Activated T-cell treated with anti-CD3 and anti-CD28 coated beads for 4 hours (primary cell): ENCODE measurements at places on chromosomes 12 and 14.
A peak's percentile ranks its signal among the peaks of the same experiment; 100 is the strongest.

DNA sequence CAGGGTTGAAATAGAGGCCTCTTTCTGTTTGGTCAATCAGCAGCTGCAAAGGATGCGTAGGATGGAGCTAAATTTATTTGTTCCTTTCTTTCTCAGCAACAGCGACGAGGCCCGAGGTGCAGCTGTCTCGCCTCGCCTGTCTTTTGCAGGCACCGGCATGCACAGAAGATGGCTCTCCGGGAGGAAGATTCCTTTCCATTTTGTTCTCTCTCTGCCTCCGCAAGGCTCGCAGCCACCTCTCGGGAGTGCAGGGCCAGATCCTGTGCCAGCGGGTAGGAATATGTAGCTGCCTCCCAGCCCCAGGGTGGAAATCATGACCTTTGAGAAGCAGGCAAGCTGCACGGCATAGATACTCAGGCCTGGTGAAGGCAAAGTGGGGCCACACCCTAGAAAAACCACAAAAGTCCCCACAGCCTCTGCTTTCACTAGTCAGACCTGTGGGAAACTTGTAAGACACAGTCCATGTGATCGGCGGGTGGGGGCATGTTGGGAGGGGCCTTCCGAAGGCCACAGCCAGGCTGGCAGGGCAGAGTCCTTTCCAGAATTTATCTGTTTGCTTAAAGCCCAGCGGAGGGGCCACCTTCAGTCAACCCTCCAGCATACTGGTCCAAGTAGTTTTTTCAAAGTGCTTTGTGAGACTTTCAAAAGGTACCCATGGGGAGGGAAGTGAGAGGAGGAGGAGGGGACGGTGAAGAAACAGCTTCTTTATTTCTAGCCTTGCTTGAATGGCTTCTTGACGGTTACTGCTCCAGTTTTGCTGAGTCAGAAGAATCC lies at the start of gene MAP1LC3B2:
MAP1LC3B2 (plus strand) TSS at position 220 of the 774 bp plus-strand sequence. CDS start 16,562 bp downstream, outside the sequence.
- DNase-seq: peak; percentile 48

GRCh38 chr12:68113644-68114043 lies 45.9 kb downstream of the IFNG start:
- DNase-seq: peak; percentile 15

- DNase-seq: no peak
Observed at GRCh38 chr14:20434701-20435581, 1.0 kb downstream of the KLHL33 start.

DNA sequence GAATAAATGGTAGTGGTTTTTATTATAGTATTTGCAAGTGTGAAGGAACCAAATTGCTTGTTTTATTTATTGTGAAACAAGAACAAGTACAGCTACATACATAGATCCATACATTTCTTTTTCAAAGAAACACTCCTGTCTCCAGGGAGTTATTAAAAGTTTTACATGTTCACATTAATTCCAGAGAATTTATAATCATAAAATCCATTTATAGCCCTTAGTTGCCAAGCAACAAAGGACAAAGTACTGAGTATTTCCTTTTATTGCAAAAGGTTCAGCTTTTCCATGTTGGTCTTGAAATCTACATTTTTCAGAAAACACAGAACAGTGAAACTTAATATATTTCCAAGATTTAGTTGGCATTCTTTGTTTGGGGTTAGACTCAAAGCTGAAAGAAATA lies 9.5 kb downstream of the MYRFL start:
- DNase-seq: no peak

GRCh38 chr14:35532783-35533356 lies 1.1 kb upstream of the INSM2 start:
- no peak for DNase-seq

DNA sequence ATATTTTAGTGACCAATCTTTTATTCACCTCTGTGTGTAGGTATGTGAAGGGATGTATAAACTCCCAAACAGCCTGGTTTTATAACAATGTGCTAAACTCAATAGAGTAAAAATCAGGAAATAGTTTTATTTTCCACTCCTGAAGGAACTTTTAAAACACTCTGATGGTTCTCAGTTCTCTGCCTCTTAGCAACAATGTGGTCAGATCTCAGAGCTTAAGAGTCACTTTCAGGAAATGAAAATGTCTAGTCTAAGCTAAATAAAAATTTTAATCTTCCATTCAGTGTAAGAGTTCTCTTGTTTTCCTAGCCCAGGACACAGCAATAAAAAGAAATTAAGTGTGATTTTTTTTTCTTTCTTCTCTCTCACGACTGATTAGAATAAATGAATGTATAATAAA lies 718.0 kb downstream of the C12orf50 start:
- no peak for DNase-seq

DNA sequence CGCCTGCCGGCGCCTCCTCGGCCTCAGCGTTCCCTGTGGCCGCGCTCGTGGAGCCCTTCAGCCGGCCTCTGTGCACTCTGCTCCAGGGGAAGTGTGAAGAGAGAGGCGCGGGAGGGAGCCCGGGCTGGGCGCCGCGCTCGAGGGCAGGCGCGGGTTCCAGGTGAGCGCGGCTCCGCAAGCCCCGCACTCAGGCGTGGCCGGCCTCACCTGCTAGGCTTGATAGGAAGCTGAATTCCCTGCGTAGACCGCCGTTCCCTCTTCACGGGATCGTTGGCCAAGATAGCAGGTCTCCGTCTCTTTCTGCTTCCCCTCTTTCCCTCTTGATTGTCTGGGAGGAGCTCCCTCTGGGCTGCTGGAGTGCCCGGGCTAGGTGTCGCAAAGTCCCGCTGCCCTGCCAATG lies 89.7 kb downstream of the ASCL4 start:
- no peak for DNase-seq

DNA sequence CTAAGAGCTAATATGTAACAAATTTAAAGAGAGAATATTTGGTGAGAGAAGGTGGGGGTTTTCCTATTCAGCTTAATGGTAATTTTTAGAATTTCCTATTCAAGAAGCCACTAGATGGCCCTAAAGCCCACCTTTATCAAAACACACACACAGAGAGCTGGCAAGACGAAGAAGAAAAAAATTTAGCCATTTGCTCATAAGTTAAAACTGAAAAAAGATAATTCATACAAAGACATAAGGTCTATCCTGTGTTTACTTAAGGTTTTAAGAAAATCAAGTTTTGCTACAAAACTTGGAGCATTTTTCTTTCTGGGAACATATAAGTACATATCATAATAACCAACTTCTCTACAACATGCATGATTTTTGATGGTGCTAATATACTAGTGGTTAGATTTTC lies 46.8 kb upstream of the PCED1B start:
- DNase-seq: no peak

DNA sequence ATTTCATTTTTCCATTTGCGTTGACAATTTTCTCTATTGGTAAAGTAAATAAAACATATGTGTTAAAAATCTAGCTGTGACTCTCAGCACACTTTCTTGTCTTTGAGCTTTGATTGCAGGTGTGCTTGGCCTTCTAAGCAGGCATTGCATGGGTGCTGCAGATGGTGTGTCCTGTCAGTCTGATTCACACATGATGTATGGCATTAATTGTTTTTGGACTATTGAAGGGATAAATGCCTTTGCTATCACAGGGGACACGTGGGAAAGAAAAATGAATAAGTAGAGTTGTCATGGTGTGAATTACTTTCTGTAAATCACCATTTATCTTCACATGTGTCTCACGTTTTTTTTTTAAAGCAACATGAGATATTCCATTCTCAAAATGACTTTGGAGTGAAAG lies 211.3 kb upstream of the NAV3 start:
- no peak for DNase-seq

GRCh38 chr12:32558903-32559302 lies 120.2 kb upstream of the DNM1L start:
- no peak for DNase-seq

DNA sequence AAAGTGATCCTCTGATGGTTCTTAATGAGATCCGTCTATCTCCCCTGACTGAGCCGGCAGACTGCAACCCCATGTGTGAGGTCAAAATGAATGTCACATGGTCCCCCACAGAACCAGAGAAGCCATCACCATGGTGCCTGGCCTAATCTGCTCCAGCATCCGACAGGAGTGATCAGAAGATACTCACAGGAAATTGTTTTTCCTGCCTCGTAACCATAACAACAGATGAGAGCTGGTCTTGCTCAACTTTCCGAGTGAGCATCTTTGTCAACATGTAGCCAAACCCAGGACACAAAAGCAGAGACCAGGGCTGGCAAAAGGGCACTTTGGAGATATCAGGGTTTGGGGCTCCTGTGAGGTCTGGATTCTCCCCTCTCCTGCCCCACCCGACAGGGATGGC lies 72.1 kb upstream of the C14orf180 start:
- DNase-seq: no peak

DNA sequence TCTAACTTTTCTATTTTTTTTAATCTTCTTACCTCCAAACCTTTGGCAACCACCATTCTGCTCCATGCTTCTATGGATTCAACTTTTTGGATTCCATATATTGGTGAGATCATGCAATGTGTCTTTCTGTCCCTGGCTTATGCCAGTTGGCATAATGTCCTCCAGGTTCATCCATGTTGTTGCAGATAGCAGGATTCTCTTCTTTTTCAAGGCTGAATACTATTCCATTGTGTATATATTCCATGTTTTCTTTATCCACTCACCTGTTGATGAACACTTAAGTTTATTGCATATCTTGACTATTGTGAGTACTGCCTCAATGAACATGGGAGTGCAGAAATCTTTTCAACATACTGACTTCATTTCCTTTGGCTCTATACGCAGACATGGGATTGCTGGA lies 21.2 kb upstream of the SLC38A4 start:
- DNase-seq: no peak

DNA sequence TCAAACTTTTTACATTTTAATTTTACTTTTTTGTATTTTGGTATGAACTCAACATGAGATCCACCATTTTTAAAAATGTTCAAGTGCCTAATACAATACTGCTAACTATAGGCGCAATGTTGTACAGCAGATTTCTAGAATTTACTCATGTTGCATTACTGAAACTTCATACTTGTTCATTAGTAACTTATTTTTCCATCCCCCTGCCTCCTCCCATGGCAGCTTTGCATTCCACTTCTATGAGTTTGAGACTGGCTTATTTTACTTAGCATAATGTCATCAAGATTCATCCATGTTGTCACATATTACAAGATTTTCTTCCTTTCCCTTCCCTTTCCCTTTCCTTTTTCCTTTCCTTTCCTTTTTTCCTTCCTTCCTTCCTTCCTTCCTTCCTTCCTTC lies 825.9 kb downstream of the SLC16A7 start:
- no peak for DNase-seq

- DNase-seq: no peak
Observed at GRCh38 chr12:22609501-22609900, 15.5 kb upstream of the ETNK1 start.

DNA sequence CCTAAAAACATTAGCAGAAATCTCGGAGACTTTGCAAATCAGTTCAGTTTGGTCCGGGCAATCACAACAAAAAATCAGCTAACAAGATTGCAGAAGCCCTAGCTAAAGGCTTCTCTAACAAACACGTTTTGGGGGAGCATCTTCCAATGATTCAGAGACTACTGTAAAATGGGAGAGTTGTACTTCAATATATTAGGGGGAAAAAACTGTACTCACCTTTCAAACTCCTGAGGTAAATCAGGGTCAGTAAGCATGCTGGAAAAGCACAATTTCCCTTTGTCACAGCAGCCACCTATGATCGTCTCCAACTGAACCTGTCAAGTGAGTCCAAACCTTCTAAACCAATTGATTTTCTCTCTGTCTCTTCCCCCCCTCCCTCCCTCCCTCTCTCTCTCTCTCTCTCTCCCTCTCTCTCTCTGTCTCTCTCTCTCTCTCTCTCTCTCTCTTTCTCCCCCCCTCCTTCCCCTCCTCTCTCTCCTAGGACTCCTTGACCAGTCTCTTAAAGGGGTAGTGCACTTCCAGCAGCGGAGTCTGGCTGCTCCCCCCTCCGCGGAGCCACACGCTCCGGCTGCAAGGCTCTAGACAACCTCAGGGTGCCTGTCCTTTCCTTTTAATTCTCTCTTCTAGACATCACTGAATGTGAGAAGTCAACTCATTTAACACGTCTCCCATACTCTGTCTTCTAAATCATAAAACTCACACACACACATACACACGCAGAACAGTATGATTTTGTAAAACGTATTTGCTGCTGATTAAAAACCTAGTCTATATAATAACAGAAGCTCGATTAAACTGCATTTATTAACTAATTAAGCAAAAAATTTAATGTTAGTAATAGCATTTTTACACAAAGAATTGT lies at the start of gene SOX5:
SOX5 (minus strand) TSS at position 323 of the 862 bp plus-strand sequence; CDS start at position 254, 69 bp downstream.
- no peak for DNase-seq

- no peak for DNase-seq
Observed at GRCh38 chr12:130645751-130646150, 70.3 kb downstream of the RIMBP2 start.

DNA sequence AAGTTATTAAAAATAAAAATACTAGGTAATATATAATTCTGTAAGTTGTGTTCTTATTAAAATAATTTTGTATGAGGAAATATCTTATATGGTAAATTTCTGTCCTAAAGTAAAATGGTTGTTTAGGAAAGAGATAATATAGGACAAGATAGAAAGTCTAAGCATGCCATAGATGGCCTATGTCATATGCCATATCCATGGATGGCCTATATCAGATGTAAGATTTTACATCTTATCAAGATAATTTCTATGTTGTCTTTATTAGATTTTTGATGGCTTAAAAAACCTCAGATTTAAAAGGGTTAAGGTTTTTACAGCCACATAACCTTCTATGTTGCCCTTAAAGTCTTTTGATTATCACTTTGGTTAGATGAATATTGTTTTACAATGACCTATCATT lies 52.6 kb downstream of the CATSPERB start:
- no peak for DNase-seq

DNA sequence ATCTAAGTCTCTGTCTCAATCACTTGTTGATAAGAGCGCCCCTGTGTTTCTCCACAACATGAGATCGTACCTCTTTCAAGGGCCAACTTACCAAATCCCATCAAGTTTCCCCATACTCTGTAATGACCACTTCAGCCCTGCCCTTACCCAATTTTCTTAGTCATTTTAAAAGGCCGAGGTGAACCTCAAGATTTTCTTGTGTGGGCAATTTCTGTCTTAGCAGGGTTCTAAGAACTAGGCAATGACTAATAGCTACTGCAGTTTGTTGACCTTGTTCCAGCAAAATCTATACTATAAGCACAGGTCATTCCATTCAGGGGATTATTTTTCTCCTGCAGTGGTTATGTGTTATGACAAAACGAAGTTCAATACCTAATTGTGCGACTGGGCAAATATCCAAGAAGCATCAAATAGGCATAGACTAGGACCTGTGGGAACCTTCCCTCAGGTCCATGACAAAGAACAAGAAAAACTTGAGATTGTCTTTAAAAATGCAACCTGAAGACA lies 359.8 kb downstream of the PCNX1 start:
- DNase-seq: no peak

GRCh38 chr12:46483572-46484395 lies 111.2 kb upstream of the SLC38A2 start:
- no peak for DNase-seq

- peak; percentile 72 for DNase-seq
Observed at GRCh38 chr14:105086833-105087307, 21.6 kb upstream of the GPR132 start.
